Right atrium auricular region (tissue), 2 donors: ENCODE measurements at places on chromosomes 7 and 10. TPM values are rescaled to one million over a fixed set of nuclear protein-coding genes. Genes with fewer than 3 reads are reported as not detected.
A peak's percentile ranks its signal among the peaks of the same experiment; 100 is the strongest.

DNA sequence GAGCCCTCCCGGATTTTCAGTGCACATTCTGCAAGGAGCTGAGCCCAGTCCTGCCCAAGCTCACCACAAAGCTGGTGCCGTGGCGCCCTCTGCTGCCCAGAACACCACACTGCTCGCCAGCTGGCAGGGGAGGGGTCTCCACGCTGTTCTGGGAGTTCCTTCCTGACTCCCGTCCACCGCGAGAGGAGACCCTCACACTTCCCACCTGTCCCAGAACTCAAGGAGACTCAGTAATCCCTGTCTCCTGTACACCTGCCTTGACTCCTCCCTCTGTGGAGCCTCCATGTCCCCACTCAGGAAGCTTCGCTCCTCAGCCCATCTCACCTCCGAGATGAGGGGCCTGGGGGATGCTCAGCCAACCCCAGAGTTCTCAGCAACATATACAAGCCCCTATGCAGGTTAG lies 11.3 kb downstream of the C10orf105 start:
- H3K4me1 ChIP-seq, result peaks cover 11% of the 10 kb centered on the region
- H3K27ac ChIP-seq, result no peak overlapping the region
- H3K36me3 ChIP-seq, result no peaks in the 10 kb centered on the region
- H3K27me3 ChIP-seq, result no peaks in the 10 kb centered on the region
- no peak overlapping the region for H3K4me3 ChIP-seq

DNA sequence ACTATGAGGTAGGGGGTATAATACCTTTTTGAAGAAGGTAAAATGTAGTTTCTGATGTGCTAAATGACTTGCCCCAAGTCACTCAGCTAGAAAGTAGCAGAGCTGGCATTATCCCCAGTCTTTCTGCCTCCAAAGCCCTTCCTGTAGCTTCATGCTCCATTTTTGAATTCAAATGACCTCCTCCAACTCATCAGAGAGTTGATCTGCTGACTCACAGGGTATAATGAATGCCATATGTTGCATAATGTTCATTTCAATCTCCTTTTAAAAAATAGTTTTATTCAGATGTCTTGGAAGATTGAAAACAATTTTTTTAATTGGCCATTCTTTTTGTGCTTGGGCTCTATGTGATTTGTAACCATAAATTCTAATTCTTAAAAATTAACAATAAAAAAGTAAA lies 272.8 kb upstream of the IMMP2L start:
- no peak for DNase-seq
- no peaks in the 10 kb centered on the region for H3K4me1 ChIP-seq
- peaks cover 6% of the 10 kb centered on the region for H3K36me3 ChIP-seq
- H3K4me3 ChIP-seq, result no peak overlapping the region
- H3K27ac ChIP-seq, result no peak overlapping the region

DNA sequence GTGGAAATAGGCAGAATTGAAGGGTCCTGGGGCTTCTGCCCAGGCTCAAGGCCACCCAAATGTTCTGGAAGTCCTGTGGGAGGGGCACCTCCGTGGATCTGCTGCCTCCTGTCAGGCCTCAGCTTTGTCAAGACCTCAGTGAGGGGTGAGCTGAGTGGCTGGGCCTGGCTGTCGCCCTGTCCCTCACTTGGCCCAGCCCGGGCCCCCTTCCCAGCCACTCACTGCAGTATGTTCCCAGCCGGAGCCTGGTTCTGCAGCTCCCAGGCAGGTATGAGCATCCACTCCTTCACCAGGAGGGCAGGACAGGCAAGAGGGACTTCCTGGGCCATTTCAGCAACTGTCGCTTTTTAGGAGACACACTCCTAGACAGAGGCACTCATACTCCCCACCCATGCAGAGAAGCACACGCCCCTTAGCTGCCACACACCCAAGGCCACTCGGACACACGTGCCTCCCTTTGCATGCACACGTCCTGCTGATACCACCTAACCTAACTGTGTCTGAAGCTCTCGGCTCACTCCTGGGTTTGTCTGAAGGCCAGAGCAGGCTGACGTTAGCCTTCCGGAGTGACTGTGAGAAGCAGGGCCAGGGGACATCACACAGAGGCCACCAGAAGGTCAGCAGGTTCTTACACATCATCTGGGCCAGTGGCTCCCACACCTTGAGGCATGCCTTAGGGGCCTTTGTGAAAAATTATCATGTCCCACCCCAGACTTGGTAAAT lies 72.2 kb upstream of the COL13A1 start:
- H3K4me1 ChIP-seq, result peaks cover 74% of the 10 kb centered on the region
- no peak for DNase-seq
- H3K36me3 ChIP-seq, result no peaks in the 10 kb centered on the region
- peak overlapping the region; percentile 85 for H3K27ac ChIP-seq

DNA sequence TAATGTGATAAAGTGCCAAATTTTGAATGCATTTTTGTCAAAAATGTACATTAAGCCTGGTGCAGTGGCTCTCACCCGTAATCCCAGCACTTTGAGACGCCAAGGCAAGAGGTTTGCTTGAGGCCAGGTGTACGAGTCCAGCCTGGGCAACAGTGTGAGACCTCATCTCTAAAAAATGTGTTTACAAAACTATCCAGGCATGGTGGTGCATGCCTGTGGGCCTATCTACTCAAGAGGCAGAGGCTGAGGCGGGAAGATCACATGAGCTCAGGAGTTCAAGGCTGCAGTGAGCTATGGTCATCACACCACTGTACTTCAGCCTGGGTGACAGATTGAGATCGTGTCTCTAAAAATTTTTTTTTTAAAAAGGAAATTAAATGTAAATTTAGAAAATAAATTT lies 18.5 kb upstream of the MGMT start:
- no peaks in the 10 kb centered on the region for H3K27me3 ChIP-seq
- H3K4me3 ChIP-seq, result no peak overlapping the region
- no peaks in the 10 kb centered on the region for H3K36me3 ChIP-seq
- H3K27ac ChIP-seq, result no peak overlapping the region

DNA sequence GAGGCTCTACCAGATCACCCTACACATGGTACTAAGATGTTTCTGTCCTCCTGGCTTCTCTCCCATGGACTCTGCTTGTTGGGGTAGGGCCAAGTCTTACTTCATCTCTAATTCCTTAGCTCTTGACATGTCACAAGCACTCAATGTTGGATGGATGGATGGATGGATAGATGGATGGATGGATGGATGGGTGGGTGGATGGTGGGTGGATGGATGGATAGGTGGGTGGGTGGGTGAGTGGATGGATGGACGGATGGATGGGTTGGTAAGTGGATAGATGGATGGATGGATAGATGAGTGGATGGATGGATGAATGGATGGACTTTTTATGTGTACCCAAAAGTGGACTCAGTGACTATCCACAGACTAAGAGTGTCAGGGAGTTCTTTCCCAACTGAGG lies 28.5 kb downstream of the HSPA12A start:
- no peak for DNase-seq
- no peaks in the 10 kb centered on the region for H3K4me1 ChIP-seq
- no peaks in the 10 kb centered on the region for H3K36me3 ChIP-seq

DNA sequence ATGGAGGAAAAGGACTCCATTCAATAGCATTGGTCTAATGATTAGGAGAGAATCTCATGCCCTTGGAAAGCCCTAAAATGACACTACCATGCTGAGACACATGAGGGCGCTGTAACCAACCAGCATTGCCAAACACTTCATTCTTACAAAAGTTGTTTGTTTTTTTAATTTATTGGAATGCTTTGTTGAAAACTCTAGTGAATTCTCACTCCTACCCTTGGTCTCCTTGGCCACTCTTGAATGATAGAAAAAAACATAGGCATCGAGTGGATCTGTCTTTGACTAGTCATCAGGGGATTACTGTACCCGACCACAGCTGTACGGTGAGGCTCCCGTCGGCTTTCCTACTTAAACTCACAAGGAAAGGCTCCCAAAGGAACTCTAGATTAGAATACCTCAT lies 29.3 kb upstream of the ADD3 start:
- H3K27ac ChIP-seq, result peak overlapping the region; percentile 57
- DNase-seq, result no peak
- H3K4me3 ChIP-seq, result no peak overlapping the region
- no peaks in the 10 kb centered on the region for H3K27me3 ChIP-seq

- no peak overlapping the region for H3K4me3 ChIP-seq
- no peak overlapping the region for H3K27ac ChIP-seq
- no peaks in the 10 kb centered on the region for H3K27me3 ChIP-seq
- DNase-seq, result no peak
- no peaks in the 10 kb centered on the region for H3K36me3 ChIP-seq
- no peaks in the 10 kb centered on the region for H3K4me1 ChIP-seq
These were observed 188.3 kb upstream of the MEOX2 start for GRCh38 chr7:15874774-15875173.

Gene SPDYE8
- total RNA-seq, result not detected

Gene NKX2-3
- total RNA-seq, result not detected

Gene SLC18A2
- 0.22 TPM for total RNA-seq
